ENCODE measurements at places on chromosomes 5 and 9. TPM values are rescaled to one million over a fixed set of nuclear protein-coding genes. Genes with fewer than 3 reads are reported as not detected.
A peak's percentile ranks its signal among the peaks of the same experiment; 100 is the strongest.

CDC20B gene
- not detected for total RNA-seq

ESM1 gene
- not detected for total RNA-seq

OTP gene
- total RNA-seq: not detected

GLRA1 gene
- not detected for total RNA-seq

FRRS1L gene
- not detected for total RNA-seq

OLFM1 gene
- total RNA-seq: not detected

RANBP17 gene
- 0.42 TPM for total RNA-seq

SPATA31A3 gene
- total RNA-seq: not detected

TRIO gene
- total RNA-seq: 122 TPM

EHMT1 gene
- total RNA-seq: 27.3 TPM

DNA sequence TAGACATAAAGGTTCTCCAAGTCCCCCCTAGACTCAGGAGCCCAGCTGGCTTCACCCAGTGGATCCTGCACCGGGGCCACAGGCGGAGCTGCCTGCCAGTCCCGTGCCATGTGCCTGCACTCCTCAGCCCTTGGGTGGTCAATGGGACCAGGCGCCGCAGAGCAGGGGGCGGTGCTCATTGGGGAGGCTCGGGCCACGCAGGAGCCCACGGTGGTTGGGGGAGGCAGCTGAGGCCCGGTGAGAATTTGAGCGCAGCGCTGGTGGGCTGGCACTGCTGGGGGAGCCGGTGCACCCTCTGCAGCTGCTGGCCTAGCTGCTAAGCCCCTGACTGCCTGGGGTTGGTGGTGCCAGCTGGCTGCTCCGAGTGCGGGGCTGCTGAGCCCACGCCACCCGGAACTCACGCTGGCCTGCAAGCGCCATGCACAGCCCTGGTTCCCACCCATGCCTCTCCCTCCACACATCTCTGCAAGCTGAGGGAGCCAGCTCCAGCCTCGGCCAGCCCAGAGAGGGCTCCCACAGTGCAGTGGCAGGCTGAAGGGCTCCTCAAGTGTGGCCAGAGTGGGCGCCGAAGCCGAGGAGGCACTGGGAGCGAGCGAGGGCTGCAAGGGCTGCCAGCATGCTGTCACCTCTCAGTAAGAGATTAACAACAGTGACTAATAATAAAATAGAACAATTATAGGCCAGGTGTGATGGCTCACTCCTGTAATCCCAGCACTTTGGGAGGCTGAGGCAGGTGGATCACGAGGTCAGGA is 65.9 kb downstream of the SPATA31D1 start:
- DNase-seq: no peak

GRCh38 chr5:39262981-39263380 is 43.6 kb upstream of the FYB1 start:
- no peak for DNase-seq

- peak; percentile 76 for DNase-seq
Observed at GRCh38 chr9:131178382-131178781, 53.0 kb downstream of the NUP214 start.

DNA sequence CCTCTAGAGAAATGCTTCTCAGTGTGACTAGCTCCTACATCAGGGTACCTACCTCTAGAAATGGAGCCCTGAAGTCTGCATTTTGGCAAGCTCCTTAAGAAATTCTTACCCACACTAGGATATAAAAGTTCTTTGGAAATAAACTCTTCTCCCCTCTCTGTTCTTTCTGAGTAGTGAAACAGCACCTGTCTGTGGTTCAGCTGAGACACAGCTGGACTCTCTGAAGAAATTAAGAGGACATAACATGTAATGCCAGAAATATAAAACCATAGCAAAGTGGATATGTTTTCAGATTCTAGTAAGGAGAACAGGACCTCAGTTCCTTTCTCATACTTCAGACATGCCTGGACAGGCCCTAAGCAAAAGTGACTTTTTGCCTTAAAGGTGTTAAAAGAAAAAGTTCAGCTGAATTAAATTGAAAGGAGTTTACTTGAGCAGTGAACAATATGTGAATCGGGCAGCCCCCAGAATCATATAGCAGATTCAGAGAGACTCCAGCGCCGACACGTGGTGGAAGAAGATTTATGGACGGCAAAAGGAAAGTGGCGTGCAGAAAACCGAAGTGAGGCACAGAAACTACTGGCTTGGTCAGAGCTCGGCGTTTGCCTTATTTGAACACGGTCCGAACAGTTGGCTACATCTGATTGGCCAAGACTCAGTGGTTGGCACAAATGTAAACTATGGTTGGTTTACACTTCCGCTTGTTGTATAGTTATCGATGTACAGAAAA is 64.5 kb downstream of the PRKACG start:
- DNase-seq: peak; percentile 41

- peak; percentile 38 for DNase-seq
Observed at GRCh38 chr9:130902204-130903185, 5.9 kb upstream of the QRFP start.

DNA sequence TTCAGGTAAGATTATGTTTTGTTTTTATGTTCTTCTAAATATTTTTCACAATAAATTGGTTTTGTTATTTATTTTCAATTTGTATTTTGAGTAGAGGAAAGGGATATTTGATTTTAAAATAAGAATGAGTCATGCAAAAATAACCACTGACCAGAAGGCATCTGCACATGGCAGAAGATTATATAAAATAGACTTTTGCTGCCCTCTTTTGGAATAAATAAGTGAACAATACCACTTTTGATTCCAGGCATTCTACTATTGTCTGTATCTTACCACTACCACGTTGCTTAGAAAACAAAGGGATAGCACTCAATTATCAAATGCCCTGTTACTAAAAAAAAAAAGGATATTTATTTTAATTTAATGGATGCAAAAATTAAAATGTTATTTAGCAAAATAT is 227.3 kb upstream of the ITGA1 start:
- peak; percentile 21 for DNase-seq

DNA sequence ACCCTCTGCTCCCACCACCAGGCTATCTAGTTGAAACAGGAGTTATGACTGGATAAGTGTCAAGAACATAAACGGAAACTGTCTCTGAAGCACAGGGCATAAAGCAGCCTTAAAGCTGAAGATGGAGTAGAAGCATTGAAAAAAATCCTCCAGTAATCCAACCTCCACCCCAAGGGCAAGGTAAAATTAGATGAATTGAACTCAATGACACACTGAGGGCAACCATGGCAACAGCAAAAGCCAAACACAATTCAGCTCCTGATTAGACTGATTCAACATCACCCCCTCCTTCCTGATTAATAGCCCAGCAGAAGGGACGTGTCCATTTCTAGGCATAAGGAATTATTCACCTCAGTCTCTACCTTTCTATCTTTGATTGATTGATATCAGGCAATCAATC is 183.2 kb upstream of the MAP3K1 start:
- no peak for DNase-seq

DNA sequence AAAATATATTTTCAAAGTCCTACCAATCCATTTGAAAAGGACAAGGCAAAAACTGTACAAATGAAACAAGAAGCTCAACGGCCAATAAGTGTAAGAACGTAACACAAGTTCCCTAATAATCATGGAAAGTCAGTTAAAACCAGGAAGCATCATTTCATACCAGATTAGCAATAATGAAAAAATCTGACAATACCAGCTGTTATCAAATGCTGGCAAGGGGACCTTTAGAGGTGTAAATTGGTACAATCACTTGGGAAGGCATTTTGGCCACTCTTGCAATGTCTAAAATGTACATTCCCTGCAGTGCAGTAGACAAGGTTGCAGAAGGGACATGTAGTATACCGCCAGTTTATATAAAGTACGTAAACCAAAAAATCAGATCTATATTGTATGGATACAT is 10.1 kb upstream of the SEMA5A start:
- no peak for DNase-seq

DNA sequence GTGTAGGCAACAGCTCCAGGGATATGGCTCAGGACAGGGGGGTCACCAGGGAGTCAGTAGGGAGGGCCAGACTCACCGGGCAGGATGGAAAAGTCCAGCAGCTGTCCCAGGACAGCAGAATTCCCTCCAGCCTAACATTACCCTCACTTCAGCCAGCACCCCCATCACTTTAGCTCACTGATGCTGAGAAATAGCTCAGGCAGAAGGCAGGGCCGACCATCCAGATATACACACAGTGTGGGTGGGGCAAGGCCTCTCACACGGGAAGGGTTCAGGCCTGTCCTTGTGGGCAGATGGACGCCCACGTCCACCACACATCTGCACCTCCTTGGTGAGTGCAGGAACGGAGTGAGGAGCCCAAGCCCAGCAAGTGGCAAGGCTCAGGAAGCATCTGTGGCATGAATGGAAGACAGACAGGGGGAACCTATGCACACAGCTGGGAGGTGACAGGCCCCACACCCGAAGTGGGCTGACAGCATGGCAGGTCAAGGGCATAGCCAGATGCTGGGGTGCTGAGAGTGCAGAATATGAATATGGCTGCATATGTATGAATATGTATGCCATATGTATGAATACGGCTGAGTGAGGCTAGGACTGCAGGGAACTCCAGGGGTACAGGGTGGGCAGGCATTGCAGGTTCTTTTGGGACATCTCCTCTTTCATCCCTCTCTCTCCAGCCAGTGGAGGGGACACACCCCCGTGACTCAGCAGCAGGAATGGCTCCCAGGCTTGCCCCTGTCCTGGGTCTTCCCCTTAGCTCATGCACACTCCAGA is 17.0 kb downstream of the BICD2 start:
- DNase-seq: peak; percentile 71

GRCh38 chr5:95178046-95178651 is 106.7 kb downstream of the MCTP1 start:
- DNase-seq: peak; percentile 83

DNA sequence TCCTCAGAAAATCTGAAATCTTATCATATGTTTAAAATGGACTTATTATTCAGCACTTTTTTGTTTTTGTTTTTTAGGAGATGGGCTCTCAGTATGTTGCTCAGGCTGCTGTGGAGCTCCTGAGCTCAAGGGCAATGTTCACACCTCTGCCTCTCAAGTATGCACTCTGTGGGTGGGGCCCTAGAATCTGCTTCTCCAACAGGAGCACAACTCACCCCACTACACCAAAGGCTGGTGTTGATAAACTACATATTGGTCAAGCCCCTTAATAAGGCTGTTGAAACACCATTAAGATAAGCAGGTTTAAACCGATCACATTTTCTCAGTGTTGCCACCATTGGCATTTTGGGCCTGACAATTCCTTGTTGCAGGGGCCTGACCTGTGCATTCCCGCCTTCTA is 131.6 kb downstream of the FANCC start:
- DNase-seq: no peak

DNA sequence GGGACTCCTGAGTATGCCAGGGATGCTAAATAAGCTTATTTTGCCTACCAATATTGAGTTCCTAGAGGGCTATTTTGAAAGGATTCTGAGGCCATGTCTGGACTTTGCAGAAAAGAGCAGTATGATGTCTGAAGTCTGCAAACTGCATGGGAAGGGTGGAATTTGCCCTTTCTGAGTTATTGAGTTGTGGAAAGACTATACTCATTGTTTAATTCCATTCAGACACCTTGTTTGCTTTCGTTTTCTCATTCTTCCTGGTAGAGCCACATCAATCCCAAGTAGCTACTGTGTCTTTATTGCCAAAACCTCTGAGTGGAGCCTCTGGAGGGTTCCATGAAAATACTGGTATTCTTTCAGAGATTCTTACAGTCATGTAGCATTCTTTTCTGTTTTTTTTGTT is 50.9 kb upstream of the PPP1R2B start:
- no peak for DNase-seq

- DNase-seq: no peak
Observed at GRCh38 chr9:130634191-130634768, 30.1 kb upstream of the PRDM12 start.

DNA sequence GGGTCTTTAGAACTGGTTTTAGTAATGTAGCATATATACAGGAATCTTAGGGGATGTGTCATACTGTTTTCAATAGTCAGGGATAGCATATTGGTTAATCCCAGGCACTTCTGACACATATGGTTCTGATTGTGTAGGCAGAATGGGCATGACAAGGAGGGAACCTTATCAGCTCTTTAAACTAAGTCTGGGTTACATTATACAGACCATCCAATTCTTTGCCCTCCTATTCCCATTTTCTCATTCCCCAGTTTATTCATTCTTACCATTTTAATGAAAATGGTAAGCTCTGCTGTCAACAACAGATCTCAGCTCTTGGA is 85.1 kb downstream of the NDUFAF2 start:
- DNase-seq: no peak

DNA sequence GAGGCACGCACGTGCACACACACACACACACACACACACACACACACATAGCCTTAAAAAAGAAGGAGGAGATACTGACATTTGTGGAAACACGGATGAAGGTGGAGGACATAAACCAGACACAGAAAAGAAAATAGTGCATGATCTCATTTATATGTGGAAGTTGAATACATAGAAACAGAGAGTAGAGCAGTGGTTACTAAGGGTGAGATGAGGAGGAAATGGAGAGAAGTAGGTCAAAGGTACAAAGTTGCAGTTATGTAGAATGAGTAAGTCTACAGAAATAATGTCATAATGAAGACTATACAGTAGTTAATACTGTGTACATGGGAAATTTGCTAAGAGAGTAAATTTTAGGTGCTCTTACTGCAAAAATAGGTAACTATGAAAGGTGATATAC is 412.2 kb upstream of the CDH9 start:
- DNase-seq: no peak

GRCh38 chr9:137077010-137077747 is at the start of gene UAP1L1:
Gene UAP1L1 (plus strand): TSS chr9:137077517. CDS start chr9:137077533, 16 bp downstream.
- peak; percentile 74 for DNase-seq

GRCh38 chr5:142289708-142290576 is 34.9 kb downstream of the SPRY4 start:
- DNase-seq: no peak

GRCh38 chr5:86625148-86625547 is 7.4 kb downstream of the COX7C start:
- DNase-seq: no peak

DNA sequence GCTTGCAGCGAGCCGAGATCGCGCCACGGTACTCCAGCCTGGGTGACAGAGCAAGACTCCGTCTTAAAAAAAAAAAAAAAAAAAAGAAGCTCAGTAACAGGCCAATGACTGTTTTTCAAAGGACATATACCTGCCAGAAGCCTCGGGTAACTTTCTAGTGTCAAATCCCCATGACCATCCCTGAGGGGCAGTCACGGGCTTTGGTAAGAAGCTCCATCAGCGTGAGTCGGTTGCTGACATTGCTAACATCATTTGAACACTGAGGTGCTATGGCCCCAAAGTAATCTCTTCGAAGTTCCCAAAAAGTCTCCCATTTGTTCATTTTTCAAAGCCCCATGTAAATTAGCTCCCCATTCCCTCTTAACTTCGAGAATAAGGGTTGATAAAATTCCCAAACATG is 11.6 kb downstream of the NAIP start:
- no peak for DNase-seq

DNA sequence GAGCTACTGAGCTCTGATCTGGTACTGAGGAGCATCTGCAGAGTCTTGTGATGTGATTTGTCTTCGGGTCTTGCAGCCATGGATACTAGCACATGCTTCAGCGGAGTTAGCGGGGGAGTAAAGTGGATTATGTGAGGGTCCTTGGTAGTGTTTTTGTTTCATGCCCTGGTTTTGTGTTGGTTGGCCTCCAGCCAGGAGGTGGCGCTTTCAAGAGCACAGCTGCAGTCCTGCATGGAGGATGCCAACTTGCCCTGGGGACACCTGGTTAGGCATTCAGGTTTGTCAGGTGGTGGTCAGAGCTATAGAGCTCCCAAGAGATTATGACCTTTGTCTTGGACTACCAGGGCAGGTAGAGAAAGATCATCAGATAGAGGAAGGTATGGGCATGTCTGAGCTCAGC is 185.8 kb upstream of the CDH6 start:
- DNase-seq: no peak
